B cell (primary cell): ENCODE measurements at places on chromosomes 11 and 22.

- no peaks in the 10 kb centered on the region for H3K36me3 ChIP-seq
- no peak for DNase-seq
- H3K4me1 ChIP-seq, result no peaks in the 10 kb centered on the region
- H3K27me3 ChIP-seq, result no peaks in the 10 kb centered on the region
Measured at GRCh38 chr11:120128392-120129119, 9.4 kb downstream of the TRIM29 start.

- H3K4me3 ChIP-seq, result no peak overlapping the region
- H3K27me3 ChIP-seq, result no peaks in the 10 kb centered on the region
- no peaks in the 10 kb centered on the region for H3K4me1 ChIP-seq
Measured at GRCh38 chr11:11349870-11350337, 3.1 kb downstream of the CSNK2A3 start.

GRCh38 chr11:86063536-86063935 lies 5.3 kb downstream of the PICALM start:
- H3K4me3 ChIP-seq, result no peak overlapping the region
- no peak overlapping the region for H3K27ac ChIP-seq
- H3K4me1 ChIP-seq, result peaks cover 74% of the 10 kb centered on the region
- no peak for DNase-seq
- H3K36me3 ChIP-seq, result no peaks in the 10 kb centered on the region

DNA sequence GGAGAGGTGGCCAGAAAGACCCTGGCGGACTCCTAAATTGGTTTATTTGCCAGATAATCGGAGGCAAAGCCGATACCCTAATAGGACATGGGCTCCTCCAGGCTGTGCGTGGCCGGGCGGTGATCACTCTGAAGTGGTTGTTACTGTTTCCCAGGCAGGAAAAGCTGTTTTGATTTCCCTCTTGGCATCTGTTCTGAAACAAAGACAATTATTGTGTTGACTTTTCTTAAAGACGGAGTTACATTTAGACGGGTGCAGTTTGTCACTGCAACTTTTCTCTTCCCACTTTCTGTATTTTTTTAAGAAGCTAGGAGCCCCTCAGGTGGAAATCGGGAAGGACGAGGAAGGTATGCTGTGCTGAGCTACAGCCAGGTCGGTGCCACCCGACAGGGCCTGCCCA lies 1288.4 kb downstream of the BRD1 start:
- no peaks in the 10 kb centered on the region for H3K4me1 ChIP-seq
- H3K27ac ChIP-seq, result no peak overlapping the region
- no peak for DNase-seq
- no peaks in the 10 kb centered on the region for H3K36me3 ChIP-seq
- H3K27me3 ChIP-seq, result no peaks in the 10 kb centered on the region
- no peak overlapping the region for H3K4me3 ChIP-seq

- no peaks in the 10 kb centered on the region for H3K27me3 ChIP-seq
- H3K36me3 ChIP-seq, result no peaks in the 10 kb centered on the region
- H3K27ac ChIP-seq, result no peak overlapping the region
- no peaks in the 10 kb centered on the region for H3K4me1 ChIP-seq
- H3K4me3 ChIP-seq, result no peak overlapping the region
Measured at GRCh38 chr22:47663615-47664605, 901.5 kb downstream of the TBC1D22A start.

DNA sequence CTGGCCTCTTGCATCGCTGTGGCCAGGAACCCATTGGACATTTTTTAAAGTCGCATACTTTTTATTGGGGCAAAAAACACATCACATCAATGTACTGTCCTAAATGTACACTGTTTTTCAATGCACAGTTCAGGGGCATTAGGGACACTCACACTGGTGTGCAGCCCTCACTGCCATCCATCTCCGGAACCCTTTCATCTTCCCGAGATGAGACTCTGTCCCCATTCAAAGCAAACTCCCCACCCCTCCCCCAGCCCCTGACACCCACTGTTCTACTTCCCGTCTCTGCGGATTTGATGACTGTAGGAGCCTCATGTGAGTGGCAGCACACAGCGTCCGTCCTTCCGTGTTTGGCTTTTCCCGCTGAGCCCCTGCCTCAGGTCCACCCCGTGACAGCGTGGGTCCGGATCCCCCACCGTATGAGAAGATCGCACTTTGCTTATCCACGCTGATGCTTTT lies 41.8 kb upstream of the TH start:
- H3K36me3 ChIP-seq, result no peaks in the 10 kb centered on the region
- H3K4me1 ChIP-seq, result no peaks in the 10 kb centered on the region
- no peaks in the 10 kb centered on the region for H3K27me3 ChIP-seq
- no peak overlapping the region for H3K4me3 ChIP-seq
- no peak for DNase-seq
- H3K27ac ChIP-seq, result no peak overlapping the region

- H3K4me1 ChIP-seq, result peaks cover 9% of the 10 kb centered on the region
- no peaks in the 10 kb centered on the region for H3K27me3 ChIP-seq
- H3K36me3 ChIP-seq, result peaks cover 74% of the 10 kb centered on the region
- no peak overlapping the region for H3K4me3 ChIP-seq
Measured at GRCh38 chr11:68528630-68529029, 68.1 kb downstream of the PPP6R3 start.

DNA sequence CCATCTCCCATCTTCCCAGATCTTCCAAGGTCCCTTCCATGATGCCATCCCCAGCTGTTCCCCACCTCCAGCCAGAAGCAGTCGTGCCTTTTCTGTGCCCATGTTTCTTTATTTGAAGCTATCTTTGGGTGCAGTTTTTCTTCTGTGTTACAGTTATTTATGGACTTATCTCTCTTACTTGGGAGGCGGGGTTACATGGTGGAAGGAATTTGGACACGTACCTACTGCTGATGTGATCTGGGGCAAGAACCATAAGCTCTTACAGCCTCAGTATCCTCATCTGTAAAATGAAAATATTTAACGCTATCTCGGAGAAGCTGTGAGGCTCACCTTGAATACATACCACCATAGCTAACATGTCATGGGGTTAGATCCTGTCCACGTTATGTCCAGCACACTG lies 98.9 kb downstream of the ZBTB16 start:
- H3K4me3 ChIP-seq, result no peak overlapping the region
- DNase-seq, result no peak
- no peaks in the 10 kb centered on the region for H3K27me3 ChIP-seq
